ENCODE measurements at places on chromosomes 5 and 9.

- DNase-seq: no peak
Observed at GRCh38 chr5:66680221-66680620, 84.0 kb downstream of the MAST4 start.

DNA sequence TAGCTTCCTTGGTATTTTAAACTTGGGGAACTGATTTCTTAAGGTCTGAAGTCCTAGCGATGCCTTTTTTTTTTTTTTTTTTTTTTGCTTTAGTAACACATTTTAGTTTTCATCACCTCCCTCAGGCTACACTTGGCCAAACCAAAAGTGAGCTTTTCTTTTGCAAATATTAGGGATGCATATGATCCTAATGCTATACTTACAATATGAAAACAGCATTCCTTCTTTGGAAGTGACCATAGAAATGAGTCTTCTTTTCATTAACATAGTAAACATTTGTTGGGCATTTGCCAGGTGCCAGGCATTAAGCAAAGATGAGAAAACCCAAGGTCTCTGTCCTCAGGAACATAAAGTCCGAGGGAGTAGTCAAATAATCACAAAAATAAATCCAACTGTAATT, 189.8 kb downstream of the ALDH1A1 start:
- DNase-seq: no peak

- no peak for DNase-seq
Observed at GRCh38 chr5:68350176-68350575, 134.6 kb downstream of the PIK3R1 start.

GRCh38 chr5:15320871-15321270, 179.1 kb upstream of the FBXL7 start:
- no peak for DNase-seq

DNA sequence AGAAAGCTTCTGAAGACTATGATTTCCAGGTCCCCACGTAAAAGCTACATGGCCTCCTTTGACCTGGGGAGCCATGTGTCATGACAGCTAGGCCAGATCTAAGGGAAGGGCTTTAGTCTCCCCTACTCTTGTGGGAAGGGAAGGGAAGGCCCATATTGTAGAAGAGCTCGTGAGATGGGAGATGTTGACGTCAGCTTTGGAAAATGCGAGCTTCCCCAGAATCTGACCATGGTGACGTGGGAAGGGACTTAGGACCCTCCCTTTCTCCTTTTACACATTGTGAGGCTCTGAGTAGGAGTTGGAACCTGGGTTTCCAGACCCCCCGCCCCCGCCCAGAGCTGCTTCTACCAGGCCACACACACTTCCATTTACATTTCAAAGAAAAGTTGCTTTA, 165.5 kb downstream of the SYK start:
- no peak for DNase-seq

DNA sequence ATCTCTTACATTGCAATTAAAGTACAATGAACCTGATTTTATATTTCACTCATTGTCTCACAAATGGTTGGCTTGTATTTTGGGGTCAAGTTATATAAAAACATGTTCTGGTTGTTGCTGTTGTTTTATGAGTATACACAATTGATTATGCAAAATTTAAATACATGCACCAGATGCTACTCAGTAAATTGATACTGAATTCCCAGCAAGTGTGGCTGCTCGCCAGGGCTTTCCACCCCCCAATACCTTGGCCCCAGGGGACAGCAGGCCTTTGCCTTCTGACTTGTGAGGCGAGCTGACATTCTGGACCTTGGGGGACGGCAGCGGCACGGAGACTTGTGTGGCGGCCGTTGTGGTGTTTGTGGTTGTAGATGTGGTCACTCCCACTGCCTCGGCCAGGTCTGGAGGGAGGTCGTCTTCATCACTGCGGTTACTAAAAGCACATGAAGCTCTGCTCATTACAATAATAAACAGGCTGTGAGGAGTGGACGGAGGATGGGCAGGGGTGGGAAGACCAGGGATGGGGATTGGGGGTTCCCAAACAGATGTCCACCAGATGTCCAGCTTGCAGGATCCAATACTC, 27.0 kb upstream of the FRRS1L start:
- no peak for DNase-seq

DNA sequence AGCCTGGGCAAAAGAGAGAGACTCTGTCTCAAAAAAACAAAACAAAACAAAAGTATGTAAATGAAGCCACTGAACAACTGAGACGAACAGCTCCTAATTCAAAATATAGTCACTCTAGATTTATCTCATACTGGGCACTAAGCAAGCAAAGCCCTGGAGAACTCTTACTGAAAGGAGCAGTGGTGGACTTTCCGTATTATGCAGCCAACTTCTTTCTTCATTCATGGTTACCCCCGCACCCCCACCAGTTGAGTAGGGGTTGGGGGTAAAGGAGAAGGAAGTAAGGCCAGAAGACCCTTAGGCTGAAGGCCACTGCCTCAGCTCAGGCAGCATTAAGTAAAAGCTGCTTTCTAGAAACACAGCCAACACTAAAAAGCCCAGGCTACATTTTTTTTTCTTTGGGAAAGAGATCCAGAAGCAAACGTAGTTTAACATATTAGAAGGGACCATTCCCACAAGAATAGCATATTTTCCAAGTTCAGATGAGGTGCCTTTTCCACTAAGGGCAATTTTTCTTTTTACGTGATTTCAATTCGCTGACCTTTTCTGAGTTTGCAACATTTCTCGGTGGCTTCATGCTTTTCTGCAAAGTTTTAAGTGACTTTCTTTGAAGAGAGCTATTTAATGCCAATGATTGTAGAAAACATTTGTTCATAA, 55.3 kb downstream of the MAPKAP1 start:
- DNase-seq: no peak

DNA sequence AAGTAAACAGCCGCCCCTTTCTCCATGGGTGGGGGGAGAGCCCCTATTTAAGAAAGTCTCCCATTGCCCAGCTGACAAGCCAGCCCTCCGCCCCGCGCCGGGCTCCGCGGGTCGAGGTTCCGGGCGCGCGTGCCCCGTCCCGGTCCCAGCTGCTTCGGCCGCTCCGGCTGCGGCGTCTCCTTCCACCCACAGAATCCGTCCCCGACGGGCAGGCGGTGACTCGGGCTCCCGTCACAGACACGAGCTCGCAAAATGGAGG, 223 bp downstream of the NR3C1 start:
- no peak for DNase-seq

- DNase-seq: no peak
Observed at GRCh38 chr5:52693280-52693679, 94.4 kb upstream of the ITGA1 start.

DNA sequence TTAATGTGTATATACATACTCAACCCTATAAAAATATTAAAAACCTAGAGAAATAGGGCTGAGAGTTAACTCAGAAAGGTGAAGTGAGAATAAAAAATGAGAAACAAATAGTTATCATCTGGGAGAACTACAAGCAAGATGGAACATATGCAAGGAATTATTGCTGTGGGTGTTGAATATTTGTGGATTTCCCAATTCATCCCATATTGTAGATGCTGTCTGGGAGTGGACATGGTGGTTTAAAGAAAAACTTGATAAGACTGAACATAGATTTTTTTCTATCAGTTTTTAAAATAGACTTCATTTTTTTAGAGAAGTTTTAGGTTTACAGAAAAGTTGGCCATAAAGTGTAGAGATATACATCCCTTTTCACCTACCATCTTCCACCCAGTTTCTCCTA, 263.5 kb downstream of the SPATA31D1 start:
- no peak for DNase-seq

DNA sequence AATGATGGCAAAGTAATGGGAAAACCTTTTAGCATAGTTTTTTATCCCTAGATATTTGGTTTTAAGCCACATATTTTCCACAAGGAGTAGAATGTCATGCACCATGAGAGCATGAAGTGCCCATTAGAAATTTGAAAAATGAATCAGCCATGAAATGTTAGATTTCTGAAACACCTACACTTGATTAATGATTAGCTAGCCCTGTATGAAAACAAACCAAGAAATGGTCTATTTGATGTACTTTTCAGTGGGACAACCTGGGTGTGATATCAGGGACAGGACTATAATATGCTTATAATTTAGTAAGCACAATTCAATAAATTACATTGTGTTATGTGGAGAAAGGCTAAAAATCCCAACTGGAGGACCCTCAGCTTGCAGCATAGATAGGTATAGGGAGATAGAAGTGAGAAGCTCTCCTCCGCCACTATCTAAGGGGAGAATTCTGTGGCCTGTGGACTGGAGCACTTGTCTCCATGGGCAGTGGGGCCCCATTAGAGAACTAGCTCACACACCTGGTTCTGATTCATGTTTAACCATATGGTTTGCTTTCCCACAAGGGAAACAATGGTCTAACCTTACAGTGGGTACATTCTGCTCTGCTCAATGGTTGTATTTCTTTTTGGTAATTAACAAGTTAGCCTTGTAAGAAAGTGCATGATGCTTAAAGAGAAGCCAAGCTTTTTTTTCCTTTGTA, 35.2 kb downstream of the NUP214 start:
- DNase-seq: no peak

- no peak for DNase-seq
Observed at GRCh38 chr9:75718677-75719076, 171.8 kb upstream of the PCSK5 start.

DNA sequence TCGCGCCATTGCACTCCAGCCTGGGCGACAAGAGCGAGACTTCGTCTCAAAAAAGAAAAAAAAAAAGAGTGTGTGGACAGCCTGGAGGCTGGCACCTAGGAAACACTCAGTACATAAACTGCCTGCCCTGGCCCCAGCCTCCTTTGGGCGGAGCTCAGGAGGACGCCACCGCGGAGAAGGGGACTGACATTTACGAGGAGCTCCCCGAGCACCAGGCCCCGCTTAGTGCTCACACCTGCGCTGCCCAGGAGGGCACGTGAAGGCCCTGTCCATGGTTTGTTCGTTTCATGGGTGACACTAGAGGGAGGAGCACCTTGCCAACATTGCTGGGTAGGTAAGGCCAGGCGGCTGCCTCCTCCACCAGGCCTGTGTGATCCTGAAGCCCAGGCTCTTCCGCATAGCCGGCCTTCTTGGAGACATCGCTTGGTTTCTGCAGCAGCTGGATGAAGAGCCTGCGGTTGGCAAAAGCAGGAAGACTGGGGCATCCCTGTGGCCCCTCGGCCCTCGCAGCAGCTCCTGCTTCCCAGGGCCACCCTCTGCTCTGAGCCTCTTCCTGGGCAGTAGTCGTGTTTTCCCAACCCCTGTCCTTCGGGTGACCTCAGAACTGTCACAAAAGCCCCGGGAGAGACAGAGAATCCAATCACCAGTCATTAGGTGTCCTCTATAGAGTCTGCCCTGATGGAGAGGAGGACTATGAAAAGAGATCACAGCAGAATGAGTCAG, 26.2 kb upstream of the LAMC3 start:
- DNase-seq: no peak

DNA sequence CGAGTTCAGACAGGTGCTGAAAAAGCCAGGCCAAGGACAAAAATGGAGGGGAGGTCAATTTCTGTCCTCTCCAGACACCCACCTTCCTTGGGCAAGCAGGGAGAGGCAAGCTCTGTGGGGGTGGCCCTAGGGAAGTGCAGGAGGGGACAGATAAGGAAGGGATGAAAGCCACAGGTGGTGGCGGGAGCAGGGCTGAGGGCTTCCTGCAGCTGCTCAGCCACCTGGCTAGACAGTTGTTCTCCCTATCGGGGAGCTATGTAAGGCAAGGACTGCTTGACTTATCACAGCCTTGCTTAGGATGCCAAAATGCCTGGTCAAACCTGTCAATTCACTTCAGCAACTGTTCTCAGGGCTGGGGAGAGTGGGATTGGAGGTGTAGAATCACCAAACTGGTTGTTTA, 266.1 kb downstream of the ZSWIM6 start:
- no peak for DNase-seq

- DNase-seq: no peak
Observed at GRCh38 chr5:114438471-114438870, 76.6 kb downstream of the KCNN2 start.

Data from activated gamma-delta T cell treated with anti-CD3 and anti-CD28 coated beads, Interleukin-2, amount 50 U/mL, for 16 hours (primary cell).